DMS79 (cell line): ENCODE measurements at places on chromosomes 6 and 20.

GRCh38 chr6:21198032-21198640 lies 395.4 kb upstream of the SOX4 start:
- no peak for DNase-seq

DNA sequence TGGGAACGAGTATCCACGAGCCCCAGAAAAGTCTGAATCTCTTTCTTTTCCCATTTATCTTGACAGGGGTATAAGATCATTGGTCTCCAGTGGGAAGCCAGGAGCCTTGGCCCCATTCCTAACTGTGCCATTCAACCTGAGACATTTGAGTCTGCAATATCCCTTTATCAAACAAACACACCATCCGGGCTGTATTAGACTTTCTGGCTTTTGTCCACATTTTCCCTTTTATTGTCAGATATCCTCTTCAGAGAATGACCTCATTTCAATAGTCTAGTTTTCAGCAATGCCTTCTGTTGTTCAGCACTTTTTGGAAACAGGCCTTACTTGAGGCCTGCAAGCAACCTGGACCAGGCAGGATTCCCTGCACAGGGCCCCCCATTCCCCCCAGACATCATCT lies 15.7 kb downstream of the BPIFA1 start:
- DNase-seq, result no peak

DNA sequence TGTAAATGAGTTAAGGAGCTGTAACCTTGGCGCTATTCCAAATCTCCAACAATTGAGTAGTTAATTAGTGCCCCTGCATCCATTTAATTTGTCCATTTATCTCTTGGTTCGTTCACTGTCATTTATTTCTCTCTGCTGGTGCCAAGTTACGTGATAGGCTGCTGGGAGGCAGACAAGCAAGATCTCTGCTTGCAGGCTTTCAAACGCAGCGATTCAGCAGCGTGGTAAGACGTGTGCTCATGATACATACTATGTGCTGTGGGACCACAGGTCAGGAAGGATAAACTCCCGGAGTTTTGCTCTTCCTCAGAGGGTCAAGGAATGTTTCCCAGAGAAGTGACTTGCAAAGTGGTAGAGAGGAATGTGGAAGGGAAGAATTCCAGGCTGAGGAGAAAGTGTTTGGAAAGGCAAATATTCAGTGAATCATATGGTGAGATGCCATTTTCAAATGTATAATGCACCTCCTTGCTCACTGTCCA lies 46.4 kb downstream of the UTRN start:
- no peak for DNase-seq

GRCh38 chr6:158718461-158719046 lies 68.7 kb downstream of the SYTL3 start:
- no peak for DNase-seq
